AG04449 (cell line): ENCODE measurements at places on chromosomes 1 and 21.

GRCh38 chr1:231973830-231974229, 347.2 kb downstream of the DISC1 start:
- DNase-seq: no peak

DNA sequence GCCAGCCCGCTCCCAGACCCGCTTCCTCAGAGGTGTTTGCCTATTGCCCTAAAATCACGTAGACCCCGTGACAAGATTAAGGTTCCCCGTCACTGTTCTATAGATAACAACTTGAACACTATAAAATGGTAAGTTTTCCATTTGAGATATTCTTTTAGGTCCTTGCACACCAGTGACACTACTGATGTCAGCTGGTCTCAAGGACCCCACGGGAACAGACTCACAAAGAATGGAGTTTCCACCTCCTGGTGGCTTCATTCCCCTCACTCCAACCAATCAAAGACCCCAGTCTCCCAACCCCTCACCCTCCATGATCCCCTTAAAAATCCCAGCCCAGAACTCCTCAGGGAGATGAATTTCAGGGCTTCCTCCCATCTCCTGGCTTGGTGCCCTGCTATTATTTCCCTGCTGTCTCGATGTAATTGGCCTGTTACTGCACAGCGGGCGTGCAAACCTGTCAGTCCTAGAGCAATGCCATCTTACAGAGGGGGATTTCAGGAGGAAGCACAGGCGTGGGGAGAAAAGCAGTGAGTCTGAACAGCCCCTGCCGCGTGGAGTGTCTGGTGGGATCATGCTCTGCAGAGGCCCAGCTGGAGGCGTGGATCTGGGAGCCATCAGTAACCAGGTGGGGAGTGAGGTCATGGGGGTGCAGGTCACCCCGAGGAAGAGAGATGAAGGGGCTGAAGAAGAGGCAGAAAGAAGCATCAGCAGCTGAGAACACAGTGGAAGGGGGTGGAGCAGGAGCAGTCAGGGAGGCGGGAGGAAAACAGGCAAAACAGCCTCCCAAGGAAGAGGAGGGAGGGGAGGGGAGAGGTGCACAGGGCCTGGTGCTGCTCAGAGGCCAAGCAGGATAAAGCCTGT, 35.1 kb upstream of the LBR start:
- DNase-seq: no peak

DNA sequence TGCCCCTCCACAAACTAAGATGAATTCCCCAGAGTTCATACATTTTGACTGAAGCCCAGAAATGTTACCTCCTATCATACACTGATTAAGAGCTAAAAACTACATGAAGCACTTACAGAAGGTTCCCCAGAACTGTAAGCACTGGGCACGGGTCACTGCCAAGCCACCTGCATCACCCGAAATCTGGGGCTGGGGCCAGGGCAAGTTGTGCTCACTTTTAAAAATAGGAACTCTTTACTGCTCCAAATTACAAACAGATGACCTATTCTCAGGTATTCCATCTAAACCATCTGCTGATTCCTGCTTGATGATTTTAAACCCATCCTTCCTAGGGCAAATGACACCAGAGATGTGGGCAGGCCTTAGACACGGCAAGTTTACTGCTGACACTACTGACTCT, 4.8 kb downstream of the SETD4 start:
- DNase-seq: no peak

DNA sequence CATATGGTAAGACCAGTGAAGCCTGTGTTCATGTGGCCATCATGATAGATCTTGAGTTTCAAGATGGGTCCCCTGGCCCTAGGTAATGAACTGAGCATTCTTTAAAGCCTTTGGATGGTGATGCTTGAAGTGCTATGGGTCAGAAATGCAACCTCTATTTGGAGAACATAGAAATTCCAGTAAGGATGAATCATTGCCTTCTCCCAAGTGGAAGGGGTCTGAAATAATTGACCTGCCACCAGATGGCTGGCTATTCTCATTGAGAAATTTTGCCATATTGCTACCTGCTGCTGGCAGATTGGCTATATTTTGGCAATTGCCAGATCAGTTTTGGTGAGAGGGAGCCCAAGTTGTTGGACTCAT, 739 bp upstream of the IFI6 start:
- DNase-seq: no peak

- DNase-seq: no peak
These were observed 22.9 kb downstream of the SAMSN1 start for GRCh38 chr21:14523234-14523633.

GRCh38 chr1:73617145-73617544, 580.8 kb downstream of the LRRIQ3 start:
- DNase-seq: no peak

DNA sequence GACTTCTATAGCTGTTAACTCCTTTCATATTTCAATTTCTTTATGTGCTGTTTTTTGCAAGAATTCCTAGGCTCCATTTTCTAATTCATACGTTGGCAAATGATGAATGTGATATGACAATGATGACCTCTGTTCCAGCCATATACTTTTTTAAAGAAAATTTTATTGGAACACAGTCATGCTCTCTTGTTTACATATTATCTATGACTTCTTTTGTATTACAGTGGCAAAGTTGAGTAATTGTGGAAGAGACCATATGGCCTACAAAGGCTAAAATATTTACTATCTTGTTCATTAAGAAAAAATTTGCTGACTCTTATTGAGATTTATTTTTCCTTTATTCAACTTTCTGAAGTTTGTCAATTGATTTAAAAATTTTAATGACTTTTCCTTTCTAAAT, 7.1 kb downstream of the IFI44L start:
- no peak for DNase-seq

DNA sequence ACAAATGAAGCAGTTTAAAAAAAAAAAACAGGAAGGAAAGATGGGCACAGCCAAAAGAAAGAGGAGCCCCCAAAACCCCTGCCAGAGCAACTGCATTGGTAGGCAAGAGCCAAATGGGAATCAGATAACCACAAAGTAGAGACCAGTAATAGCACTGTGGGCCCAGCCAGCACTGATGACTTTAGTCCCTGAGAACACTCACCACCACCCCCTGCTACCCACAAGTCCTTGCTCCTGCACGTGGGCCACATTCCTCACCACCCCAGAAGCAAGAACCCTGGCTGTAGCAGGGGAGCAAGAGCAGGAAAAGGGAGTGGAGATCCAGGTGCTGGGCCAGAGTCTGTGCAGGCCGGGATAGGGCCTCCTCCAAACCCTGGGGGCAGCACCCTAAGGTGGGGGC, 86.1 kb downstream of the RRAGC start:
- DNase-seq: no peak

DNA sequence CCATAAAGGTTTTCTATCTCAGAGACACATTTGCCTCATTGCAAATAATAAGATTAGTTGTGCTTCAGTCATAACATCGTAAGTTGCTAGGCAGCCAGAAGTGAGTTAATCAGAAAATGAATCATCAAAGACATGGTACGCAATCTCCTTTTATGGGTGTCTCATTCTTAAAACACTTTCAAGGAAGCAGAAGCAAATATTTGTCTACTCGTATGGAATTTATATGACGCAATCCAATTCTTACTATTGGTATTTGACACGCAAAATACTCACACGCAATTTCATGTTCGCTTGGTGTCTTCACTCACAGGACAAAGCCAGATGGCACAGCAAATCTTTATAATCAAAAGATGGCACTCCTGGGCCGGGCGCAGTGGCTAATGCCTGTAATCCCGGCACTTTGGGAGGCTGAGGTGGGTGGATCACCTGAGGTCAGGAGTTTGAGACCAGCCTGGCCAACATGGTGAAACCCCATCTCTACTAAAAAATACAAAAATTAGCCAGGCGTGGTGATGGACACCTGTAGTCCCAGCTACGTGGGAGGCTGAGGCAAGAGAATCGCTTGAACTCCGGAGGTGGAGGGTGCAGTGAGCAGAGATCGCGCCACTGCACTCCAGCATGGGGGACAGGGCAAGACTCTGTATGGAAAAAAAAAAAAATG, 56.4 kb downstream of the HLCS start:
- DNase-seq: peak; percentile 98

GRCh38 chr21:16517383-16517782, 787.6 kb downstream of the USP25 start:
- DNase-seq: no peak

GRCh38 chr1:26259578-26259977, 20.3 kb upstream of the SH3BGRL3 start:
- no peak for DNase-seq

DNA sequence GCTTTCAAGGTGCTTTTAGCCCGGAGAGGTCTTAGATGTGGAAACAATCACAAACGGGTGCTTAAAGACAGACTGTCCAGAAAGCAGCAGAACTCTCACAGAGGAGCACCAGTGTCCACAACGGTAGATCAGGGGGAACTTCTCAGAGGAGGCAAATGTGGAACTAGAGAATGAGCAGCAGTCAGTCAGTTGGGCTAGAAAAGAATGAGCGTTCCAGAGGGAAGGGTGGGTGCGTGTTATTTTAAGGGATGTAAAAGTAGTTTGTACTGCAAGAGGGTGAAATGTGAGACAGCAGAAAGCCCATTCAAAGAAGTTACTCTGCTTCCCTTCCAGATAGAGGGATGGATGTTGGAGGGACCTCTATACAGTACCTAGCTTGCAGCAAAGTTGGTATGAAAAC, 30.9 kb downstream of the RGS5 start:
- DNase-seq: no peak

DNA sequence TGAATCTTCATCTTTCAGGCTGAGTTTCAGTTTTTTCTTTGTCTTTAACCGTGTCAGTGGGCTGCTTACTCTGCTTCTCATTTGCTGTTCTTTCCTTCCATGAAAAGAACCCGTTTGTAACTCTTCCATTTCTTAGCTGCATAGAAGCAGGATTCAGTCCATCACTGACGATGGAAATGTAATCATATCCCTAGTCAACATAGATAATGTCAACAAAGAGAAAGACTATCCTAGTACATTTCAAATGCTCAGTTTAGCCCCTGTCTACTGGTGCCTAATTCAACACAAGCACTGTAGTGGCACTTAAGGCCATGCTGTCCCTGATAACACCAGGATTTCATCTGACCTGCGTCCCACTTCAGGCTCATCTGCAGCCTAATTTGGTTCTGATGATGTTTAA, 376 bp downstream of the GBP1 start:
- no peak for DNase-seq

DNA sequence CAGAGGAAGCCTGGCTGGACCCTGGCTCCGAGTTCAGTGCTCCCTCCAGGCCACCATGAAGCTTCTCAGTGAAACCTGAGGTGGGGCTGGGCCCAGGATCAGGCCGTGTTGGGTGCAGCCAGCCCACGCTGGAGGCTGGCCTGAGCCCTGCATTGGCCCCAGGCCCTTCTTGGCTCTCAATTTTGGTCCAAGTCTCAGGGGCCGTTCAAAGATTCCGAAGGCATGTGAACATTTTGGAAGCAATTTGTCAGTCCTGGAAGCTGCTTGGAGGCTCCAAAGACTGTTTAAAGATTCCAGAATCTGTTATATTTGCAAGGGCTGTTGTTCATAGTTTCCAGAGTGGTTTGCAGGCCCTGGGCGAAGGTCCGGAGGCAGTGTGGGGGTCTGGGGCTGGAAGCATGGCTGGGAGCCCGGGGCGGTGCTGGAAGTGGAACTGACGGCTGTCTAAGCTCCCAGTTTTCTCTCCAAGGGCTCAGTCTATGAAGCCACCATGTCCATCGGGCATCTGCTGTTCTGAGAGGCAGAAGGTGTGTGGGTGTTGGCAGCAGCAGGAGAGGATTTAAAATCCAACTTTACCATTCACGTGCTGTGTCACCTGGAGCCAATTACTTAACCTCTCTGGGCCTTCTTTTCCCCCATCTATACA, 104.9 kb downstream of the EPHB2 start:
- no peak for DNase-seq

- DNase-seq: no peak
These were observed 290.0 kb downstream of the S1PR1 start for GRCh38 chr1:101526813-101527212.

DNA sequence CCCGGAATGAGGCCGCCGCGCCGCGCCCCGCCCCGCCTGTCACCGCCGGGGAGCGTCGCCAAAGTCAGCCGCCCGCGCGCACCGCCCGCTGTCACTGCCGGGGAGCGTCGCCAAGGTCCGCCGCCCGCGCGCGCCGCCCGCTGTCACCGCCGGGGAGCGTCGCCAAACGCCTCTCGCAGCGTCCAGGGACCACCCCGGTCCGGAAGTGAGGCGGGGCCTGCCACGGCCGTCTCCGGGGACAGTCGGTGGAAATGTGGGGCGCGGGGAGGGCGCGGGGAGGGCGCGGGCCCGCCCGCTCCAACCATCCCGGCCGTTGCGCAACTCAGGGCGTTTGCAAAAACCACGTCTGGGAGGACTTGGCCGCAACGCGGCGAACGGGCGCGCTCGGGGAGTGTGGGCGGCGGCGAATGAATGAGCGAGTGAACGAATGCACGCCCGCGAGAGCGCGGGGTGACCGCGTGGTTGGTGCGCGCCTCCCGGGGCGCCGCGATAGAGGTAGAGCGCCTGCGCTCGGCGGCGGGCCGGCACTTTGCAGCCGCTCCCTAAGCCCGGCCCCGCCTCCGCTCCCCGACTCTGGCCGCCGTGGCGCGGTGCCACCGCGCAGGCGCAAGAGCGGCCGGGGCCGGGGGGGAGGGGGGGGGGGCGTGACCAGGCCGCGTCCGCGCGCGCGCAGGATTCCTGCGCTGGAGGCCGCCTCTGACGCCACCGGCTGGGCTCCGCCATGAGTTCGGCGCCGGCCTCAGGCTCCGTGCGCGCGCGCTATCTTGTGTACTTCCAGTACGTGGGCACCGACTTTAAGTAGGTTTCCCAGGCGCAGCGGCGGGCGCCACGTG, at the start of the genes ACAP3 and PUSL1:
ACAP3 (minus strand) TSS at position 8 of the 833 bp plus-strand sequence. CDS start 115 bp downstream, outside the sequence.
PUSL1 (plus strand) TSS at position 675 of the 833 bp plus-strand sequence; CDS start at position 722, 47 bp downstream.
- DNase-seq: peak; percentile 63

DNA sequence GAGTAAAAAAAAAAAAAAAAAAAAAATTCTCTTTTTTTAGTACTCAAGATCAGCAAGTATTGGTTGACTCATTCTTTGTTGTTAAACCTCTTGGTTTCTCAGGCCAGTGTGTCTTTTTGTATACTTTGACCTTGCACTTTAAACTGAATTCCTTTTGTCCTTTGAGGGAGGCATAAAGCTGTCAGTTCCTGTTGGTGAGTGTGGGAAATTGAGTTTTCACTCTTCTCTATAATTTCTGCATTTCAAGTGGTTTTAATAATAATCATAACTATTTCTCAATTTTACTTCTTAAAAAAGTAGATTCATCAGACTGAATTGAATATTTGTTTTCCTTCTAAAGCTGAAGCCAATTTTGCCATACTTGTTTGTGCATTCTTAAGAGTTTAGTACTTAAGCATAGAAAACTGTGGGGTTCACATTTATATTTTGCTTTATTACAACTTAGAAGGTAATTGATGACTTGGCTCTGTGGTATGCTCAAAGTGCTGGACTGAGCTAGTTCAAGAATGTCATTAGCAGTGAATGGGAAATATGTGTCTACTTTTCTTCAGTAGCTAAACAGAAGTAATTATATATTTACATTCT, 43.4 kb downstream of the ITSN1 start:
- peak; percentile 64 for DNase-seq

GRCh38 chr1:187415065-187415464, 586.3 kb downstream of the PLA2G4A start:
- DNase-seq: no peak

GRCh38 chr1:2100780-2101108, 50.5 kb downstream of the PRKCZ start:
- DNase-seq: no peak
